ENCODE measurements at places on chromosomes 7 and 10.

- no peak for DNase-seq
Measured at GRCh38 chr10:23912884-23913404, 296.0 kb upstream of the KIAA1217 start.

DNA sequence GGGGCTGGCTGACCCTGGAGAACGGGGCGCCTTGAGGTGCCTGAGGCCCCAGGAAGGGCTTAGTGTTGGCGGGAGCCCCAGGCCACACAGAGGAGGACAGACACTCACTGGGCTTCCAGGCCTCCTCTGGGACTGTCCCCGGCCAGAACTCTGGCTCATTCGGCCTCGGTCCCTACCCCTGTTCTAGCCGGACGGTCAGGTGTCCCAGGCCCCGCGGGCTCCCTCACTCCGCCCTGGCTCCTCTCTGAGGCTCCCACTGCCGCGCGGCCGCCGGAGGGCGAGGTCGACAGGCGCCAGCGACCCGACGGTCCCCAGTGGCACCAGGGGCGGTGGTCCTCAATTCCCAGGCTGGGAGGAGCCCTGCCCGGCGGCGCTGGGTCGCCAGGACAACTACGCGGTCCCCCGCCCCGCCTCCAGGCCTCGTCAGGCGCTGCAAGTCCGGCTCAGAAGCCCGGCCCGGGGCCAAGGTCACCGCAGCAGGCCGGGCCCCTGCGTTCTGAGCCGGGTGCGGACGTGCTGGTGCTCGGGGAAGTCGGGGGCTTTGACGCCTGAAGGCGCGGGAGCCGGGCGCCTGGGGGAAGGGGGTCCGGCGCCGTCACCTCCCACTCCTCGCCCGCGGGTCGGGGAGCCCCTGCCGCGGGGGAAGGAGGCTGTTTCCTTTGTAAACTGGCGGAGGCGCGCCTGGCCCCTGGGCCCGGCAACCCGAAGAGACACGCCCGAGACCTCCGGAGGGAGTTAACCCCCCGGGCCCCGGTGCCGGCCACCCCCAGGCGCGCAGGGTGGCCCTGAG, 1.1 kb upstream of the PWWP2B start:
- DNase-seq, result no peak

DNA sequence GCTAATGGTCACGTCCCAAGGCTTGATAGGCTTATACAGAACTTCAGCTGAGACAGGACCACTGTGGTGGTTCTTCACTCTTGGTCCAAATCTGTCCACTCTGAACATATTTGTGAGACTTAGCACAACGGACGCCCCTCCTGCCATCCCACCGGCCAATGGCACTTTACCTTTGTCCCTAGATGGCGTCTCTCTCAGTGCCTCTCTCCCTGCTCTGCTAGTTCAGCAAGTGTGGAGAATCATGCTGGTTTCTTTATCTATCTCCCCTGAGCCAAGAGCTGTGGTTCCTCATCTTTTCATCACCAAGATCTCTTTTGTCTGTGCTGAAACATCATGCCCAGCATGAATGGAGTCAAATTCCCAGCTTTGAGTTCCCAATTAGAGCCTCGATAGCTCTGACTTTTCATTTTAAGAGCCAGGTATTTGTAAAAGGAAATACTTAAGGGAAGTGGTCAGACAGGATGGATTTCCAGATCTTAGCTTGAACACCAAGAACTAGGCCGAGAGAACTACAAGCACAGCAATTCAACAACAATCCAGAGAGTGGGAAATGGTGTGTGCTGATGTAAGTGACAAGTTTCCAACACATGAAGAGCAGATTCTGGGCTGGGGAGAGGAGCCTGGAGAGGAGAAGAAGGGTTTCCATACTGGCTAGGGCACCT, 69.5 kb downstream of the ZNF800 start:
- DNase-seq, result no peak

DNA sequence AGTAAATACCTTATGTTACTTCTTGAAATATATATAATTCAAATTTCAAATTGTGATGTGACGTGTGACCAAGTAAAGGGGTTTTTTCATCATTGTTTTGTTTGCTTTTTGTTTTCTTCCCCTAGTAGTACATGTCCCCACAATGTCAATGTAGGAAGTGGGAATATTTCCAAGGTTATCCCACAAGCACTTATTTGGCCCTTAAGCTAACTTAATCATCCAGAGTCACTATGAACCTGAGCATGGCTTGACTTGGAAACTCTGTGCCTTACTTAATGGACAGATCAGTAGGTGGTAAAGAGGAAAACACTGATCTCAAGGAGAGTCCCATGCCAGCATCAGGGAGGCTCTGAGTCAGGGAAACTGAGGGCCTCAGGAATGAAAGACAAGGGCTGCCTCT, 569.3 kb upstream of the IGFBP3 start:
- DNase-seq, result no peak

DNA sequence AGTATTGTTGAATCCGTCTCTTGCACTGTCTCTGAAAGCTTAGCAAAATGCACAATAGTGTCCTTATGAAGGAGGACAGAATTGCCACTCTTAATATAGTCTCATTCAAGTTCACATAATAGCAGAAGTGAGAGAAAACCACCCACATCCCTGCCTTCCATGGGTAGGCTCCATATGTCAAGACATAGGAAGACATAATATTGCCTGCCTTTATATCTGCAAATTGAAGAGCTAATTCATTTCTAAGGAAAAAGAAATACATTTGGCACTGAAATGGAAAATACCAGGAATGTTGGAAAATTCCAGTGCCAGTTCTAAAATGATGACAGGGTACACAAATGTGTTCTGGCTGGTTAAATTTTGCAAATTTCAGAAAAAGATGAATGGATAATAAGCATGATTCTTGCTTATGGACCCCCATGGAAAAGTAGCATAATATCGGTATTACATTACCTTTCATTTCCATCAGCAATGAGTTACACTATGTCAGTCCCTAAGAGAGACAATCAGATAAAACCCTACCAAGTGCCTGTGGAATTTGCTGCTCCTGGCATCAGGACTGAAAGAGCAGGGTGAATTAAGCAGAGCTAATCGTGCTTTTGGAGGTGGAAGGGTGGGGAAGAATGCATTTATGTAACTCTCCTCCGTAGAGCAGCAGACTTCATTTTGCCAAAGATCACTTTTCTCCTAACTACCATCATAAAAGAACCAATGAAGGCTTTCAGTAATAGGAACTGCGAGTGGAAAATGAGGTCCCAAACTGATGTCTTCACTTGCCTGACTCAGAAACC, 312.6 kb downstream of the FGFR2 start:
- no peak for DNase-seq

DNA sequence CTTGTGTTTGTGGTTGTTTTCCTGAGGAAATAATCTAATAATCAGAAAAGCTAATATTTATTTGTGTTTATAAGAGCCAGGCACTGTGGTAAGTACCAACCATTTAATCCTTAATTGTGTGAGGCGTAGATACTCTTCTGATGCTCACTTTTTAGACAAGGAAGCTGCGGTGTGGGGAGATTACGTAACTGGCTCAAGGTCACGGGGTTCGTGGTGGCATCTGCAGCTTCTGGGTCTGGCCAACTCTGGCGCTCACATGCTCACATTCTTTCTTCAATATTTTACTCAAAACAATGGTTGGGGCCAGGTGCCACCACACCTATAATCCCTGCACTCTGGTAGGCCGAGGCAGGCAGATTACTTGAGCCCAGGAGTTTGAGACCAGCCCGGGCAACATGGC, 77.6 kb downstream of the RALA start:
- DNase-seq, result no peak

DNA sequence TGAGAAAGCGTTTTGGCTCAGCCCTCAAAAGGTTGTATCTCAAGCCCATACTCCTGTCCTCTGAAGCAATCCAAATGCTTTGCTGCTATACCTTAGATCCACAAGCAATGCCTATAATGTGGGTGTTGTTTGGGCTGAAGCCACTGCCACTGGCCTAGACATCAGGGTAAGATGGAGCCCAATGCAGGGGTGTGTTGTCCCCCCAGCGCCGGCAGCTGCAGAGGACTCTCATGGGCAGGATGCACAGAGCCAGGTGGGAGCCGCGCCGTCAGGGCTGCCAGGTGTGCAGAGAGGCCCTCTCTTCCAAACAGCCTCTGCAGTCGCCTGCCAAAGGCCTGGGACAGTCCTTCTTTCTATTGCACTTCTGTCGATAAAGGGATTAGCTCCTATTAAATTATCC, 205.2 kb upstream of the SHH start:
- DNase-seq, result no peak

DNA sequence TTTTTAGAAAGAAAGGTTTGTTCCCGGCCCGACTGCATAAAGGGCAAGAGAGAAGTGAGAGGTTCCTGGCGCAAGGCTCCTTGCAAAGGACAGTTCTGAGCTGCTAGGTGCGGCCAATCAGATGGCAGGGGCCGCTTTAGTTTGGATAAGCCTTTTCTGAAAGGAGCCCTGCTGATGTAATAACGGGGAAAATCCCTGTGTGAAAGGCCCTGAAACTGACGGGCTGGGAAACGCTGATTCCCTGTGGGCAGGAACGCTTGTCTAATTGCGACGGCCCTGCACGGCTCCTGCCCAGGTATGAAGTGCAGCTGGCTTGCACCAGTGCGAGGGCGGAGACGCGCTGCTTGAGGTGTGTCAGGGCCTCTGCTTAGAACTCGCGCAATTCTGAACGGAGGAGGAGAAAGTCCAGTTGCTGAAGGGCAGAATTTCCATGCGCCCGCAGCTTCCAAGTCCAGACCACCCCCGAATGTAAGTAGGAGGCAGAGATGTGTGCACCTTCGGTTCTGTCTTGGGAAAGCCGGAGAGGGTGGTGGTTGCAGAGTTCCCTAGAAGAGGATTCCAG, 30.5 kb downstream of the TACC2 start:
- DNase-seq, result peak; percentile 47

- no peak for DNase-seq
Measured at GRCh38 chr10:50972591-50972990, 87.2 kb upstream of the A1CF start.

- peak; percentile 63 for DNase-seq
Measured at GRCh38 chr7:69654849-69655707, 56.8 kb downstream of the AUTS2 start.

GRCh38 chr7:78014401-78014800, 215.8 kb downstream of the PHTF2 start:
- DNase-seq, result no peak

- no peak for DNase-seq
Measured at GRCh38 chr7:27532314-27532713, 130.4 kb downstream of the HIBADH start.

DNA sequence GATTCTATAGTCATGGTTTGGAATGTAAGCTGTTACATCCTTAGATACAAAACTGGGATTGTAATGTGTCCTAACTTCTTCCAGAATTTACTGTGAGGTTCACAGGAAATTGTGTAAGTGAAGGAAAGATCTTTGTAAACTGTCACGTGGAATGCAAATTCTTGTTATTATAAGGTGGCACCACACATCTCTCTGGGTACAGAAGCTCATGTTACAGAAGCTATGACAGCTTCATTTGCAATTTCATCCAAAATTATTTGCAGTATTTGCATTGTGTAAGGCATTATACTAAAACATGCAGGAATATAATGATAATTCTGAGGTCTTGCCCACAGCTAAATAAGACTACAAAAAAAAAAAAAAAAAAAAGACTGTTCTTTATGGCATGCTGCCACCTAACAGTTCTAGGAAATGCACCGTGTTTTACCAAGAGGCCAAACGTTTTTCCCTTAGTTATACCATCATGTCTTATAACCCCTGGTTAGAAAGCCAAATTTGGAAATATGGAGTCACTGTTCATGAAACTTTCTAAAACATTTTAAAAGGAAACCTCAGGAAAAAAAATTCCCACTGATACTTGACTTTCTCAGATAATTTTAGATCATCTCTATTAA, 17.6 kb downstream of the MINDY3 start:
- no peak for DNase-seq

- no peak for DNase-seq
Measured at GRCh38 chr10:110865809-110866482, 5.8 kb upstream of the PDCD4 start.

GRCh38 chr10:20707251-20707650, 189.9 kb downstream of the NEBL start:
- no peak for DNase-seq

DNA sequence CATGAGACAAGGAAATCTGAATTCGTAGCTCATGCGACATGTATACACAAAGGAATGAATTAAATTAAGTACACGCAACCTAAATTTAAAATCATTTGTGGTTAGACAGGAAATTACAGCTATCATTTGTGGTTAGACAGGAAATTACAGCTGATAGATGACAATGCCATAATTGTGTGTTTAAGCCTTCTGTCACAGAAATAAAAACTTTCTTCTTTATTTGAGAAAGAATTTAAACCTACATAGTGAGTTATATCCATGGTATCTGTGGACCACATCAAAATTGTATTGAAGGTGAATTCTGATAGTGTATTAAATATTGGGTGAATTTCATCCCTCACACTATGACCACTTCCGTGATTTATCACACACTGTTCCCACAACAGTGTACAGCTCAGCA, 362.9 kb downstream of the MAGI2 start:
- DNase-seq, result peak; percentile 40

GRCh38 chr10:98030093-98030821, at the start of gene CRTAC1:
Gene CRTAC1 (minus strand): TSS chr10:98030621. CDS start chr10:98030472, 149 bp downstream.
- peak; percentile 66 for DNase-seq

GRCh38 chr10:7231509-7232414, 179.1 kb downstream of the SFMBT2 start:
- no peak for DNase-seq

DNA sequence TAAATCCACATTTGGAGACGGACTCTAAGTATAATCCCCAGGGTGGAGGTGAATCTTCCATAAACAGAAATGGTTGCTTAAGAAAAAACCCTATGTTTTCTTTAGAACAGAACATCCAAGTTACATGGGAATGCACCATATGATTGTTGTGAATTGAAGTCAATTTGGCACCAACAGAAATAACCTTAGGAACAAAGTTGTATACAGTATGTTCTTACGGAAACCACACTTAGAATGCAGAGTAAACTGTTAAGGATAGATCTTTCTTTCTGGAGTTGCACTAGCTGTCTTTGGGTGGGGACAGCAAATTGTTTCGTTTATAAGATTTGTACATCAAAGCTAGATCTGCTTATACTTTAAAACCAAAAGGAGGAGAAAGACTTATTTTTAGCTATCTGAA, 316.4 kb downstream of the PTEN start:
- DNase-seq, result no peak

GRCh38 chr7:155529845-155530244, 16.5 kb downstream of the CNPY1 start:
- DNase-seq, result no peak

DNA sequence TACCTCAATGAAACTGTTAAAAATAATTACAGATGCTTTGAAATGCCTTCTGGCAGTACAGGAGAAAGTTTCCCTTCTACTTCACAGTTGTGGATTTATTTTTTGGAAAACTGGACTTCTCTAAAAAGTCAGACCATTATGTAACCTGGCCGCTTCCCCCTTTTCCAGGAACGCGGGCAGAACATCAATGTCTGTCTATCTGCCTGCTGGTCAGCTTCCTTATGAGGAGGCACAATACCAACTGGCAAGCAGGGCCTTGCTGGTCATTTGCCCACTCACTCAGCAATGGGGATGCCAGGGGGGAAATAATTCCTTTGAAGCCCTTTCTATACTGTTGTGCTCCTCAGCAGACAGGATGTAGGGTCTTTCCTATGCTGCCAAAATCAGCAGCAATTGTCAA, 22.5 kb upstream of the ADRB1 start:
- no peak for DNase-seq

DNA sequence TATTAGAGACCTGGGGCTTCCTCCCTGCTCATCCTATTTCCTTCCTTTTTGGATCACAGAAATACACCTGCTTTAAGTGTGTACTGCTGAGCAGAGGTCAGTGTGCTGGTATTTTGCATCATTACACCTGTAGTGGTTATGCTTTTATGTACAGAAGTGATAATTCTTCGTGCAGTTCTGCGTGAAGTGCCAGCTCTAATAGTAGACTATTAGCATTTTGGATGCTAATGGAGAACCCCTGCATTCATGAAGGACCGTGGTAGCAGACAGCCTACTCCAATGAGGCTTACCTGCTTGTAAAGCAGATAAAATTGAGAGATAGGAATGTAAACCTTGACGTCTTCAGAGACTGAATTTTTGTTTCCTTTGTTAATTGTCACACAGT, 114.3 kb downstream of the CDK14 start:
- no peak for DNase-seq

Data from NCI-H2081 (cell line).